Right atrium auricular region (tissue), 2 donors: ENCODE measurements at places on chromosomes 2 and 18.

DNA sequence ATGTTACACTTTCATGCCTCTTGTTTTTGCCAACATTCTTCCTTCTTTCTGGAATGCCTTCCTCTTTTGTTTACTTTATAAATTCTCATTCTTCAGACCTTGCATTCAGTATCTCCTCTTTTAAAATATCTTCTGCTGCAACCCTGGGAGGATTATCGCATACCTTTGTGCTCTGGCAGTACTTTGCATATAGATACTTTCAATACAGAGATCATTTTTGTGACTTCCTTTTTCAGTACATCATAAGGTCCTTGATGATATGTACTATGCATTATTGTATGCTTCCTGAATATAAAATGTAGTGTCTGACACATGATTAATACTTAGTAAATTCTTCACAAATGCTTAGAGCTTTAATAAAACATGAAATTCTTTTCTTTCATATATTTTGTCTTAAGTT, 538.7 kb downstream of the TRIB2 start:
- DNase-seq: no peak

DNA sequence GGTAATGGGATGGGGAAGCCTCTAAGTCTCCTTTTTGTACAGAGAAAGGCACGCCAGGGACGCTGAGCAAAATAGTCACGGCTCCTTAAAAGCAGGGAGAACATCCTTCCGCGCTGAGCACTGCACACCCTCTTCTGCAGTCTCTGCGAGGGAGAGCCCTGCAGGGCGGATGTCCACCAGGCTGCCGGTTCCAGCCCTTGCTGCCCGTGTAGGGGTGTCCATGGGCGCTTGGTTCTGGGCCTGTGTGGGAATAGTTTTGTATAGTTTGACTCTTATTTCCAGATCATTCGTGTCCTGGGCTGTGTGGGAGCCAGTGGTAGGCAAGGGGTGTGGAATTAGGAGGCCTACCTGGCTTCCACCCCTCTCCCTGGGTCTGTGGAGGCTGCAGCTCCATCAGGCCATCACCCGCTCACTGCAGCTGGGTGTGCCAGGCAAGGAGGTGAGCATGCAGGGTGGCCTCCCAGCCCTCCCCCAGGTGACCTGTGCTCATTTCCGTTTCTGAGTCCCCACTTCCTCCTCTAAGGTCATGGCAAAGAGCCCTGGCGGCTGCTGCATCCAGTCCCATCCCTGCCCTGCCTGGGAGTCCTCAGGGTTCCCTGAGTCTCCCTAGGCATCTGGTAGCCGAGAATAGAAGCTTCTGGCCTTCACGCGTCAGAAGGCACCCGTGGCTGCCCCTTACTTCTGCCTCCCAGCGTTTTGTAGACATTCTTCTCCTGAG, 202.6 kb downstream of the LDLRAD4 start:
- no peak for DNase-seq

DNA sequence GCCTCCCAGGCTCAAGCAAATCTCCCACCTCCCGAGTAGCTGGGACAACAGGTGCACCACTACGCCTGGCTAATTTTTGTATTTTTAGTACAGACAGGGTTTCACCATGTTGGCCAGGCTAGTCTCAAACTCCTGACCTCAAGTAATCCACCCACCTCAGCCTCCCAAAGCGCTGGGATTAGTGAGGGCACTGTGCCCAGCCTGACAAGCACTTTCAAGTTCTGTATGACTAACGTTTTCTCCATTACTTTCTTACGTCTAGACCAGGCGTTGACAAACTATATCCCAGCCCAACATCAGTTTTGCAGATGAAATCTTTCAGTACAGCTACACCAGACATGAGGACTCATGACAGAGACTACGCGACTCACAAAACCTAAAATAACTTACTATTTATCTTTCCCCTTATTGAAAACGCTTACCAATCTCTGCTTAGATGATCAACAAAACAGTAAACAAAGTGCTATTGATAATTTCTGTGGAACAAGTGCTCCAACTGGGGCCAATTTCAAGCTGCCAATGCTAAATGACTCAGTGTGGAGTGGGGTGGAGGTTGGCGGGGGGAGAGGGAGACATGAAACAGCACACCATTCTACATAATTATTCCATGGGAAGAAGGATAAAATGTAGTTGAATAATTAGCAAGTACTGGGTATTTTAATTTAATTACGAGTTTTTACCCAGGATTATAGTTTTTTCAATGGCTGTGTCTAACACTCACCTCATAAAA, 59.1 kb downstream of the SAP130 start:
- no peak for DNase-seq

DNA sequence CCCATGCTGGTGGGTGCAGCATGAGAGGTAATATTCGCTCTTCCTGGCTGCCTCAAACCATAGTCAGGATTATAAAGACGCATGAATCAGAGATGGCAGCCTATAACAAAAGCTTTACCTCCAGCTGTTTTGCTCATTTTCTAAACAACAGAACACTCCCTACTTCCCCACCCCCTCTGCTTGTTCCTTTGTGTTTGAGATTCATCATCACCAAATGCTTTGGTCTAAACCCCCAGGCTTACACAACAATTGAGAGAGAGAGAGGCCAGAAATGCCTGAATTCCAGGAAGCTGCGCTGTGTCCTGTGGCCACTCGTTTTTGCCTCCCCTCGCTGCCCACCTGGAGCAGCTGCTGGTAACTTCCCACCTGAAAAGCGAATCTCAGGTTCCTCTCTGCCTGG, 78.8 kb upstream of the CAPN13 start:
- DNase-seq: no peak

- no peak for DNase-seq
Observed at GRCh38 chr18:55879331-55879730, 291.3 kb upstream of the TCF4 start.

DNA sequence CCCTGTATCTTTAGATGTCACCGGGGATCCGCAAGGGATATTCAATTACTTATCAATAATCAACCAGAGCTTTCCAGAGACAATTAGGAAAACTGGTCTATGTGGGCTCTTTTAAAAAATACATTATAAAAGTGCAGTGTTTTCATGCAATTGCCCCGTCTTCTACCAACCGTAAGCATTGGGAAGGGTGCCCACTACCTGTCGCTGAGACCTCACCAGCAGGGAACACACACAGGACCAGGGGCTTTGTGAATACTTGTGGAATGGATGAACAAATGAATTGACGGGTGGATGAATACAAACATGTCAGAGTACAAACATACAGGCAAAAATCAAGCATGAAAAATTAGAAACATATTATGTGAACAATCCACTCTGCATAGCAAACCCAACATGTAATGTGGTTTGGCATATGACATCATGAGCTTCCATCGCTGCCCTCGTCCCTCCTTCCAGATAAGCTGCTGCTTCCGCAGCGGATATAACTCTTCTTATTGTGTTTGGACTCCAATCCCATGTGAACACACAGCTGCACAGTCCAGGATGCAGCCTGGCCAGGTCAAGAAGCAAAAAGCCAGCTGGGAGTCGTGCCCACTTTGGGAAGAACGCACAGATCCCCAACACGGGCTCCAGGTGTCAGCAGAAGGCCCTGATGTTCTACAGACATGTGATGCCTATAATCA, 5.3 kb downstream of the FHL2 start:
- peak; percentile 66 for DNase-seq

- DNase-seq: no peak
Observed at GRCh38 chr2:25347205-25347815, 5.6 kb upstream of the DNMT3A start.

GRCh38 chr2:25966531-25967270, 15.6 kb downstream of the KIF3C start:
- DNase-seq: no peak

- DNase-seq: no peak
Observed at GRCh38 chr2:24380820-24381219, 20.5 kb upstream of the ITSN2 start.

DNA sequence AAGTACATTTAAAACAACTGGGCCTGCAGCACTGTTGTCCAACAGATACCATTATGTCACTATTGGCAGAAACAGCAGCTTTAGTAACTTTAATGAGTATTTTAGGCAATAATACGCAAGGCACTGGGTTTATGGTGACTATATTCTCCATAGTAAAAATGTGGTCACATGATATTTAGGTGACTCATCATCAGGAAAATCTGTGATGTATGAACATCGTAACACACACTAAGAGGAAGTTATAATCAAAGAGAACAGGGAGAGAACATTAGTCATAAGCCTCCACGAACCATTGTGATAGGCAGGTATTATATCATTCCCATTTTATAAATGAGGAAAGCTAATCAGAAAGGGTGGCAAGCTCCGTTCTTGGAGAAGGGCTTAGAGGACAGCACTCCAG, 36.9 kb downstream of the RAPH1 start:
- DNase-seq: no peak

DNA sequence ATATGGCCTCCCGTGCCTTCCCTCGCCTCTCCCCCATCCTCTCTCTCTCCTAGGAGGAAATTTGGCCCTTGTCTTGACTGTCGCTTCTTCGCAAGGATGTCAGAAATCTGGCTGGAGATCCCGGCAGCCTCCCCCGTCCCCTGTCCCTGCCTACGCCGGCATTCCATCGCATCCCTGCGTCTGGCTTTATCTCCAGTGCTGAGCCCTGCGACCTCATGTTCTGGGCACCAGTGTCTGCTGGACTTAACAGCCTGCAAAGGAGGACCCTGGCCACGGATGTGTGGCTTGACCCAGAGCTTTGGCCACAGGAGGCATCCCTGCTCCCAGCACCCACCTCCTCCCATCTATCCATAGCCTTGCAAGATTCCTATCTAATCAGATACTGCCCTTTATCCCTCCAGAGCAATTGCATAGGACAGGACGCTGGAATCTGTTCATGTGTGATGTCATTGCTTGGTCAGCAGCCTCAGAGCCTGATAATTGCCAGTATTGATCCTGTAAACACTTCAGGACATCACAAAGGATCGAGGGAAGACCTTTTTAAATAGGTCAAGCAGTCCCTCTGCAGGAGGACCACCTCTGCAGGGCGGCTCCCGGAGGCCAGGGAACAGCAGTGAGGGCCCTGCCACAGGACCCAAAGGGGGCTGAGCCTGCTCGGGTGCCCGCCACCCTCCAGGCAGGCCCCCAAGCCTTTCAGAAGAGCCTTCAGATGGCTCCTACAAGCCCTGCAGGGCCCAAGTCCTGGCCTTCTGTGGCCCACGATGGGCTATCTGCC, 168.2 kb downstream of the TWIST2 start:
- no peak for DNase-seq
